ENCODE measurements at places on chromosomes 4 and X.
A peak's percentile ranks its signal among the peaks of the same experiment; 100 is the strongest.

DNA sequence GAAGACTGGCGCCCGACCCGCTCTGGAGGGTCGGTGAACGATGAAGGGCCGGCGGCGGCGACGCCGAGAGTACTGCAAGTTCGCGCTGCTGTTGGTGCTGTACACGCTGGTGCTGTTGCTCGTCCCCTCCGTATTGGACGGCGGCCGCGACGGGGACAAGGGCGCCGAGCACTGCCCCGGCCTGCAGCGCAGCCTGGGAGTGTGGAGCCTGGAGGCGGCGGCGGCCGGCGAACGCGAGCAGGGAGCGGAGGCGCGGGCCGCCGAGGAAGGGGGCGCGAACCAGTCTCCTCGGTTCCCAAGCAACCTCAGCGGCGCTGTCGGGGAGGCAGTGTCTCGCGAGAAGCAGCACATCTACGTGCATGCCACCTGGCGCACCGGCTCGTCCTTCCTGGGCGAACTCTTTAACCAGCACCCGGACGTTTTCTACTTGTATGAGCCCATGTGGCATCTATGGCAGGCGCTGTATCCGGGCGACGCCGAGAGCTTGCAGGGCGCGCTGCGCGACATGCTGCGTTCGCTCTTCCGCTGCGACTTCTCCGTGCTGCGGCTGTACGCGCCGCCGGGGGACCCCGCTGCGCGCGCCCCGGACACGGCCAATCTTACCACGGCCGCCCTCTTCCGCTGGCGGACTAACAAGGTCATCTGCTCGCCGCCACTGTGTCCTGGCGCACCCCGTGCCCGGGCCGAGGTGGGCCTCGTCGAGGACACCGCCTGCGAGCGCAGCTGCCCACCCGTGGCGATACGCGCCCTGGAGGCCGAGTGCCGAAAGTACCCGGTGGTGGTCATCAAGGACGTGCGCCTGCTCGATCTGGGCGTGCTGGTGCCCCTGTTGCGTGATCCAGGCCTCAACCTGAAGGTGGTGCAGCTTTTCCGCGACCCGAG is 568 bp downstream of the CHST7 start:
- DNase-seq = peak; percentile 55

- no peak for DNase-seq
Measured at GRCh38 chr4:146096371-146096770, 79.1 kb upstream of the LSM6 start.

DNA sequence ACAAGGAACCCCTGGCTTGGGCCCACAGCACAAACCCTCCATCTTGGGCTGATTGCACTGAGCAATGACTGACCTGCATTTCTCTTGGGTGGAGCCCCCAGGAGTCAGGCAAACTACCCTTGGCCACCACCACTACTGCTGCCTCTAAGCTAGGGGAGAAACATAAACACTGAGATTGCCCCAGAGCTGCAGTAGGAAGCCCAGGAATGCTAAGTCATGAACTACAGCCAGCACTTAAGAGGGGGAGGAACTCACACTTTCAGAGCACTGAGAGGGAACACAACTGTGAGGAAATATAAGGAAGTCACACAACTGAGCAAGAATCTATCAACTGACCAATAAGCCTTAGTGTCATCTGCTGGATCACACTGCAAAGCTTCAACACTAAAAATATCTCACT is 111.6 kb upstream of the PPP3CA start:
- DNase-seq = no peak

DNA sequence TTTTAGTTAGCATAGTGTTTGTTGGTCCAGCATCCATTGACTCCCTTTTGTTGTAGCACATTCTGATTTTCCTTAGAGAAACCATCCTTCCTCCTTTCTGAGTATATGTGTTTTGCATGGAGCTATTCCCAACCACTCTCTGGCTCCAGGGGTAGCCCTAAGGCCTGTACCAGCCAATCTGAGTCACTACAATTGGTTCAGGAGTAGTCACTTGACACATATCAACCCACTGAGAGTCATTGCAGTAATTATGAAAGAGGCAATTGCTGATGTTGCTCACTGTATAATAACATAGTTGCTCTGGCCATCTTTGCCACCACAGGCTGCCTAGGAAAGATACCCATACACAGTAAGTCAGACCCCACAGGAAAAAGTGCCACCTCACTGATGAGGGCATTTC is 71.2 kb upstream of the GRID2 start:
- no peak for DNase-seq

DNA sequence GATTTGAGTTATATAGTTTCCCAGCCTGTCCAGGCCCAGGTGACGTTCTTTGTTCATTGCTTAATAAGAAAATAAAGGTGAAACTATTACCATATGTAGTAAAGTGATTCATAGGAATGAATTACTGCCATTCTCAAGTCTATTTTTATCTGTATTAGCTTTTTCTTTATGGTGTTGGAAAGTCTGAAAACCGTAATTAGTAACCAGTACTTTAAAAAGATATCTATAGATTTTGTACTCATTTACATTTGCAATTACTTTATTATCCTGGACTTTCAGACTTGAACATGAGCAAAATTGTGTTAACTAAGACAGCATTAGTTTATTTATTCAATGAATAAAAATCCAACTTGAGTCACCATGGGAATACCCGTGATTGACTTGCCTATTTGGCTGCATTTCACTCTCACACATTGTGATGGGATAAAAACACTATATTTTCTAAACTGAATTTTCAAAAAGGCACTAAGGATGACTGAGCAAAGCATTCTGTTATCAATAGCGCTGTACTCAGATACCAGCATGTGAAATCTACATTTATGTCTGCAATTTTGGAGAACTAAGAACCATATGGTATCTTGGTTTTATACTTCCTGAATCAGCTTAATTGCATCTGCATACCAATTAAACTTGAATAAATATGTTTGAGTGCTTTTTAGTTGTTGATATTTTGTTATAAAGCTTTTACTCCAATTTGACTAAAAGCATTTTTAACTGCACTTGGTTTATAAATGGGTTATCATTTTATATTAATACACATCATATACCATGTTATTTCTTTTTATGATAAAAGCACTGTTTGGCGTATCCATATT is 154.6 kb downstream of the CCSER1 start:
- no peak for DNase-seq

DNA sequence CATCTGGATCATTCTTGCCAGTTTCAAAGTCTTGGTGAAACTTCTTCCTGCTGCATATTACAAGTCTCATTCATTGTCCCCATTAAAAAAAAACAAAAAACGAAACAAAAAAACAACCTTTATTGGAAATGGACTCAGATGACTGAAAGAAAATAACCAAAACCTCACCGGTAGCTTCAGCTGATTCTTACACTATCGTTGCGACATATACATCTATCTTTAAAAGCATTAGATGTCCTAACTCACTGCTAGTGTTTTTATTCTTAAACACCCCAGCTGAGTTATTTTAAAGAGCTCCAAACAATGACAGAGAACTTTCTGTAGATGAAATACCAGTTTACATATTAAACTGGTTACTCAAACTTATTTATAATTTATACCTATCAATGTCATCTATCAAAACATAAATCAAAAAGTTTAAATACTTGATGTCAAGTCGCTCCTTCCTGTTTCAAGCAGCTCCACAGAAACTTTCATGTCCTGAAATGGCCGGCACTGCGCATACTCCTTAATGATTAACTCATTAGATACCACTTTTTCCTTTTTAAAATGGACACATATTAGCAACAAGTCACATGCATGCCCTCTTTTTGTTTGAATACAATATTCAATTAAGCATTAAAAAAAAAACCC is 87.2 kb downstream of the HPRT1 start:
- DNase-seq = no peak

GRCh38 chr4:132662456-132662855 is 486.6 kb upstream of the PCDH10 start:
- no peak for DNase-seq

DNA sequence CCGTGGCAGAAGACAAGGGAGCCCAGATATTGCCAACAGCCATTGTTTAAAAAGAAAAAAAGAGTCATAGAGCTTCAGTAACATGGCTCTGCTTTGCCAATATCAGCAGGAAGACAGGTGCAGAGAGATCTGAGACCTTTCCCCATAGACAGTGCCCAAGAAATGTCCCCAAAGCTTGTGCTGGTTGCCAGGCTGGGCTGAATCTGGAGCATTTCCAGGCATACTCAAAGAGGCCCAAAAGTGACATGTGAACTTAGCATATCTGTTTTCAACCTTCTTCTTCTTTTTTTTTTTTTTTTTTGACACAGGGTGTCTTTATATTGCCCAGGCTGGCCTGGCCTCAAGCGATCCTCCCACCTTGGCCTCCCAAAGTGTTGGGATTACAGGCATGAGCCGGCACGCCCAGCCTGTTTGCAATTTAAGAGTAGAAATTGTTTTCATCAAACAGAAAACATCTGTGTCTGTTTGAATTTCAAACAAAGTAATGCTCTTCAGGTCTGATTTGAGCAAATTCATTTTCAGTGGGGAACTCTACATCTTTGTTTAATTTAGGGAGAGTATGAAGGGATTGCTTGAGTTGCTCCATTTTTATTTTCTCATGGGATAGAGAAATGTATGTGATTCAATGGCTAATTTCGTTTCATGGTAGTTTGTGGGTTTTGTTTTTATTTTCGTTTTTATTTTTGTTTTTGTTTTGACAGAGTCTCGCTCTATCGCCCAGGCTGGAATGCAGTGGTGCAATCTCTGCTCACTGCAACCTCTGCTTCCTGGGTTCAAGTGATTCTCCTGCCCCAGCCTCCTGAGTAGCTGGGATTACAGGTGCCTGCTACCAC is 56.6 kb upstream of the RBM47 start:
- DNase-seq = no peak

DNA sequence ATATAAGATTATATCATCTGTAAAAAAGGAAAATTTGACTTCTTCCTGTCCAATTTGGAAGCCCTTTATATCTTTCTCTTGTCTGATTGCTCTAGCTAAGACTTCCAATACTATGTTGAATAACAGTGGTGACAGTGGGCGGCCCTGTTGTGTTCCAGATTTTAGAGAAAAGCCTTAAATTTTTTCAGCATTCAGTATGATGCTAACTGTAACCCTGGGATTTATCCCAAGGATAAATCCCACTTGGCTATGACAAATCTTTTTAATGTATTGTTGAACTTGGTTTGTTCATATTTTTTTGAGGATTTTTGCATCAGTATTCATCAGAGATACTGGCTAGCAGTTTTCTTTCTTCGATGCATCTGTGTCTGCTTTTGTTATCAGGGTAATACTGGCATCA is 217.2 kb upstream of the ARSJ start:
- no peak for DNase-seq

- DNase-seq = no peak
Measured at GRCh38 chr4:184251670-184251980, 34.0 kb upstream of the ENPP6 start.

- DNase-seq = no peak
Measured at GRCh38 chrX:19237901-19238300, 105.8 kb upstream of the PDHA1 start.

DNA sequence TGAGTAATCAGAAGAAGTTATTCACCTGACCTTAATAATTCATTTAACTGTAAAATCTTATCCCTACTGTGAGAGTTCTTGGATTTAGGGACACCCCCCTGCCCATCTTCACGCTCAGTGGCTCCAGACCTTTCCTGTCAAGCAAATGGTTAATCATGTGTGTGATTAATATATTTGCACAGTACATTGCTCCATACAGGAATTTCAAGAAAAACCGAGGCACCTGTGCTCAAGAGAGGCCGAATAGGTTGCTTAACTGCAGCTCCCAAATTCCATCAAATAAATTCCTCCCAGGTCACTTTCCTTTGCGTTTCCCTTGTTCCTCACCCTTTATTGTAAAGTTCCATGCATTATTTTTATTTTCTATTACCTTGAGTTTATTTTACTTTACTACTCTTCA is 119.5 kb downstream of the STOX2 start:
- no peak for DNase-seq
